ENCODE measurements at places on chromosomes 5 and 9.

DNA sequence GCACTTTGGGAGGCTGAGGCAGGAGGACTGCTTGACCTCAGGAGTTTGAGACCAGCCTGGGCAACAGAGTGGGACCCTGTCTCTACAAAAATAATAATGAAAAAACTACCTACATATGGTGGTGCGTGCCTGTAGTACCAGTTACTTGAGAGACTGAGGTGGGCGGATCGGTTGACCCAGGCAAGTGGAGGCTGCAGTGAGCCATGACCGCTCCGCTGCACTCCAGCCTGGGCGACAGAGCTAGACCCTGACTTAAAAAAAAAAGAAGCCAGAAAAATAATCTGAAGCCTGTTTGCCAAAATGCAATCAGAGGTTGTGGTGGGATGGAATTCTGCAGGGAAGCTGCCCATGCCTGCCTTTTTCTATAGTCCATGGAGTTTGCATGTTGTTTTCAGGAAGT, 50.4 kb upstream of the GGTA1 start:
- no peak for DNase-seq

DNA sequence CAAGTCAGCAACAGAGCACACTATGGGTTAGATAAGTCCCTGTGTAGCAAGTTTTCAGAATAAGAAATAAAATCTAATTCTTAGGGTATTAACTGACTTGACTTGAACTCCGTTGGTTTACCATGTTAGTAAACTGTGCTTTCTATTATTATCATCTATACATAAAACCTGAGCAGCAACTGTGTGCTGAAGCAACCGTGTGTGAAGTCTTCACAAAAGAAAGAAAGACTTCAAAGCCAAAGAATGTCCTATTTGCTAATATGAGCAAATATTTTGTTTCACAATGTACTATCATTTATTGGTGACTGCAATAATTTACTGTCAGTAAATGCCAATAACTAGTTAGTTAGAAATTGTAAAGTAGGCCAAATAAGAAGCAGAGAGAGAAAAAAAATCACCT, 32.7 kb downstream of the ERAP1 start:
- DNase-seq: no peak

- DNase-seq: no peak
These were observed 78.0 kb downstream of the SH3GL2 start for GRCh38 chr9:17656889-17657288.

GRCh38 chr9:100669968-100670367, 92.1 kb downstream of the CAVIN4 start:
- no peak for DNase-seq

DNA sequence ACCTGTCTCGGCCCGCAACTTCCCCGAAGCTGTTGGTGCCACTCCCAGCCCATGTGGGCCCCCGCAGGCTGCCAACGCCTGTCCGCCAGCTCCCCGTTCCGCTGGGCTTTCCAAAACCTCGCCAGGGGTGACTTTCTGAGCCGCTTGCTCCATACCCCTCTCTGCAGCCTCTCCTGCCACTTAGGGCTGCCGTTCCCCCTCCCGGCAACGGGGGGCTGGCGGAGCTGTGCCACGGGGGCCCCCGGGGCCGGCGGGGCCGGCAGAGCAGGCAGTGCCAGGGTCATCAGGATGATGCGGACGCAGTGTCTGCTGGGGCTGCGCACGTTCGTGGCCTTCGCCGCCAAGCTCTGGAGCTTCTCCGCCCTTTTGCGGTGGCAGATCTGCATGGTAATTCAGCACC, 40.8 kb downstream of the FCHO2 start:
- no peak for DNase-seq

DNA sequence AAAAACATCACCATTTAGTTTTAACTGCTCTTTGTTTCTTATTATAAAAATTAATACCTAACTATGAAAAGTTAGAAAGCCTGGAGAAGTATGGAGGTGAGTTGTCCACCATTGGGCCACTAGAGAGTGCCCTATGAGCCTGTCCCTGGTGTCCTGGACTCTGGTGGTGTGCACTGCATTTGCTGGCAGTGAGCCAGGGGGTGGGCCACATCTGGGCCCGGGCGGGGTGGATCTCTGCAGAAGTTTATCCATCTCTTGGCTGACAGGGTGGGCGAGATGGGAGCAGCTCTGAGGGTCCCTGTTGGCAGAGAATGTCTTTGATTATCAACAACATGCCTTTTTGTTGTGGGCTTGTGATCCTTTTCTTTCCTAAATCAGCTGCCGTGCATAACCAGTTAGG, 8.2 kb downstream of the TENT4A start:
- no peak for DNase-seq

DNA sequence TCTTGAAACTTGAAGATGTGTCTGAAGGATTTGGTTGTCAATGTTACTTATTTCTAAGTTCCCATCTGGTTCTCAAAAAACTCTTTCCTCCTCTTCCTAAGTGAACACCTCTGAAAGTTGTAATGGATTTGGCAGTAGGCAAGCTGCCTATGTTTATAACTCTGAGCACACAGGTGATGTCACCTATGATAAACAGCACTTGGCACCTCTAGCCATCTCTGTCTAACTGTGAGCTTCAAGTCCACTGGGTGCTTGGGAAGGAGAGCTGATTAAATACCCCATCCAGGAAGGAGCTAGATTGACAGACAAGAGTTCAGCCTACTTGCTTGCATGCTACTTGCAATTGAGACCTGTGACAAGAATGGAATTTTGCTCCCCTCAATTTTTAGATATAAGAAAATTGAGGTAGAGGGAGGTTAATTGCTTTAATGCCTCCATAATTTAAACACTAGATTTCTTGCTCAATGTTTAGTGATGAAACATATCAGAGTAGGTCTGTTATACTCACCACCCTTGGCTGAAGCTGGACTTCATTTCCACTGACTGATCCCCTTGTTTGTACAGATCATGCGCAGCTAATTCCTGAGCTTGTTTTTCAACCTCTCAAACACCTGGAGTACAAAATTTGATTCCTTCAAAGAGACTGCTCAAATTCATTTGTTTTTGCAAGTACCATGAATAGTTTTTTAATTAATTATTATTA, 49.9 kb downstream of the PDE4D start:
- no peak for DNase-seq

DNA sequence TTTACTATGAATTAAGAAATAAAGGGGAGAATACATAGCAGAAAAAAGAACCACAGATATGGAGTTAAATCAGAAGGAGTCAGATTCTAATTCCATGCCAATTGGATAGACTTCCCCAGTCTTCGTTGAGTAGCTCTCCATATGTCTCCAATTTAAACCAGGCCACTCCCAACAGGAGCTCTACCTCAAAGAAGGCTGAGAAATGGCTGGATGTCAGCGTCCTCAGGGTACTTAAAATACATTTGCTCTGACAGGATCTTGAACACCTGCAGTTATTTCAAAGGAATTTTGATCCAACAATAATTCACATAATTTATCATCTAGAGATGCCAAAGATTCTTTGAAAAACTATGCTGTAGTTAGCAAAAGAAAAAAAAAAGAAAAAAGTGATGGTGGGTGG, 133.9 kb upstream of the FBN2 start:
- DNase-seq: no peak

DNA sequence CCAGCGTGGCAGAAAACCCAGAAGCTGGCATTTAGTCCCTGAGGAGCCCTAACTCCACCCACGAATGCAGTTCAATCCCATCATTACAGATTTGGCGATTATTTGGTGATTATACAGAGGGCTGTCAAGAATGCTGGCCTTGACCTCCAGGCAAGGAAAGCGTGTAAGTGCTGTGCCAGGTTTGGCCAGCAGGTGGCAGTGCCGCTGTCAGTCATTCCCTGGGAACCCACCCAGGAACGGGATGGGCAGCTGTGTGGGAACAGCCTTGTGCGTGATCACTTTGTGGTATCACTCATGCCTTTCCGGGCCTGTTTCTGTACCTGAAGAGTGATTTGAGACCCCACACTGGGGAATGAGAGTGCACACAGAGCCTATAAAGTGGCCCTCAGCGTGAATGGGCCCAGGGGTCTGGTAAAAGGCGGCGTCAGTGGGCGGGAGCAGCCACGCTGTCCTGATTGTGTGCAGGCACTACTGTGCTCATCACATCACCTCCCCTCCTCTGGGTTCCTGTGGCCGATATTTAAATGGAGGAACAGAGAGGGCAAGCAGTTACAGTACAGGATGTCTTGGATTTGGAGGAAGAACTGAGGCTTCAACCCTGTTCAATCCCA, 215.6 kb downstream of the ROR2 start:
- peak; percentile 24 for DNase-seq

DNA sequence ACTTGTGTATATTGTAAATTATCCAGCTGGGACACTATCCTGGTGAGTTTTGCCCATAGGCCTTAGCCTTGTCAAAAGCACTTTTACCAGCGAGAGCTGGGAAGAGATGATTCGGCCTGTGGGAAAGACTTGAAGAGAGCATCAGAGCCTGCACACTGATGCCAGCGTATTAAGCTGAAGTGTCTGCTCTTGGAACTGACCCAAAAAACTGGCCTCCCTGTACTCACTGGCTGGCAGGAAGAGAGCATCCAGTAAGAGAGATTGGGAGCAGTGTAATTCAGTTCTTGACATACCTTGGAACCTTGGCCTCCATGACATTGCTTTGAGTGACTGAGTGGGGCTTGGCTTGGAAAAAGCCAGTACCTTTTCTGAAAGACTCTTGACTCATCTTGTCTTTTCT, 73.7 kb downstream of the ZNF462 start:
- no peak for DNase-seq

DNA sequence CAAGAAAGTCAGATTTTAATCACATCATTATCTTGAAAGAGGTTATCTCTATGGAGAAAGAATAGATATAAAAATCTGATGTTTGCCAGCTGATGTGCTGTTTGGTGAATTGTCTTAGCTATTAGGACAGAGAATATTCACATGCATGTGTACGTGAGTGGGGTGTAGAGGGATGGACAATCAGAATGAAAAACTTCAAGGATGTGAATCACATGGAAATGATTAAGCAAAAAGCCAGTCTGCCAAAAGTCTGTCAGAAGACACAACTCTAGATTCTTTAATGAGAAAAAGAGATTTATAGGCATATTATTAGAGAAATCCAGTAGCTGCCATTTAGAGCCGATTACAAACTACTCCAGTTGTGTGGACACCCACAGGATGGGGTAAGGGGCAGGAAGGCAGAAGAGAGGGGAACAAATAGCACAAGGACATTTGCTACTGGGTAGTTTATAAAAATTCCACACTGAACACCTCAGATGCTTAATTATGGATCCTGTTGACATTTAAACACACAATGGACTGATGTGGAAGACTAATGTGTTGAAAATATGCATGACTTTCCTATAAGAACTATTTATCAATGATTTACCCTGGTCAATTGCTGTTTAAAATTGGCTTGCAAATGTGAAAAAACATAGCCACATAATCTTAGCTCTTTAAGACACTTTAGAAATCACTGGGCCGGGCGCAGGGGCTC, 127.4 kb downstream of the PTTG1 start:
- no peak for DNase-seq

DNA sequence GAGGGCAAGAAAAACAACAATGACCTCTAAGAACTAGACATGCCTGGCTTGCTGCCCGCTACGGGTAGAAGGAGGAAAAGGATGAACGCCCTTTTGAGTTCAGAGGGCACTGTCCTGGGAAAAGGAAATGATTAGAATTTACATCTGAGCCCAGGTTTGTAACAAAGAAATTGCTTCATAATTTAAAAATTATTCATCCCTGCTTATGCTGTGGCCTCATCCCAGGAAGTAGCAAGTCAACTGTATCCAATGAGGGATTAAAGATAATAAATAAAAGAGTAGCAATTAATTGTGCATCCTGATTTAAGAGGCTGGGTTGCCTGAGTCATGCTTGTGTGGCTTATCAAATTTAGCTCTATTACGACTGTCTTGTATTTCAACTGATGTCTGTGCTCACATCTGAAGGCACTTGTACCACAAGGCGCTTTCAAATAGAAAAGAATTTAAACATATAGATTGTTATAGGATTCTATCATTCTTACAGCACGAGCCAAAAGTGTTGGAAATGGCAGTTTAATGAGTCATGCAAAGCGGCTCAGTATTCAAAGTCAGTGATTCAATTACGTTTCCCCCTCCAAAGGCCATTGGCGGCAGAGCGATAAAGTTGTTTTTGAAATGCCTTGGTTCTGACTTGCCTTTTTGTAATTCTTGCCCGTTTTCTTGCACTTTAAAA, 40.0 kb upstream of the DMRT1 start:
- no peak for DNase-seq

- no peak for DNase-seq
These were observed 246.2 kb downstream of the EFNA5 start for GRCh38 chr5:107424491-107424890.

DNA sequence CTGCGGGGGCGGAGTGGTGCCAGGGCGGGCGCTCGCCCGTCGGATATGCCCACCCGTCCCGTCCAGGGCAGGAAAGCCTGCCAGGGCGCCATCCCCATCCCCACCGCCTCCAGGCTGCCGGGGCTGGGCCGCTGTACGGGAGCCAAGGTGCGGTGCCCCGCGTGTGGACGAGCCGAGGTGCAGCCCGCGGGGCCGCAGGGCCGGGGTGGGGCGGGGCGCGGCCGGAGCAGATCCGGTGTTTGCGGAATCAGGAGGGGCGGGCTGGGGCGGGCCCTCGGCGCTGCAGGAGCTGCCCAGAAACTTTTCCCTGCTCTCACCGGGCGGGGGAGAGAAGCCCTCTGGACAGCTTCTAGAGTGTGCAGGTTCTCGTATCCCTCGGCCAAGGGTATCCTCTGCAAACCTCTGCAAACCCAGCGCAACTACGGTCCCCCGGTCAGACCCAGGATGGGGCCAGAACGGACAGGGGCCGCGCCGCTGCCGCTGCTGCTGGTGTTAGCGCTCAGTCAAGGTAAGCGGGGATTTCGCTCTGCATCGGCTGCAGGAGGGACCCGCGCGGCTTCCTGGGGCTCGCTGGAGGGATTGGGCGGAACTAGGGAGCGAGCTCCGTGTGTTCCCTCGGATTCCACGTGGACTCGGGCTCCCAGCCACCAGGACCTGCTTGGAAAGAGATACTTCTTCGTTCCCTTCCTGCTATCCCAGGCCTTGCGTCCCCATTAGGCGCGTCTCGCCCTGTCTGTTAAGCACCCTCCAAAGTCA, at the start of gene ITGA2:
Gene ITGA2 (plus strand): TSS at position 328 of the 756 bp plus-strand sequence. CDS start 117 bp downstream, at position 445.
- DNase-seq: peak; percentile 4

DNA sequence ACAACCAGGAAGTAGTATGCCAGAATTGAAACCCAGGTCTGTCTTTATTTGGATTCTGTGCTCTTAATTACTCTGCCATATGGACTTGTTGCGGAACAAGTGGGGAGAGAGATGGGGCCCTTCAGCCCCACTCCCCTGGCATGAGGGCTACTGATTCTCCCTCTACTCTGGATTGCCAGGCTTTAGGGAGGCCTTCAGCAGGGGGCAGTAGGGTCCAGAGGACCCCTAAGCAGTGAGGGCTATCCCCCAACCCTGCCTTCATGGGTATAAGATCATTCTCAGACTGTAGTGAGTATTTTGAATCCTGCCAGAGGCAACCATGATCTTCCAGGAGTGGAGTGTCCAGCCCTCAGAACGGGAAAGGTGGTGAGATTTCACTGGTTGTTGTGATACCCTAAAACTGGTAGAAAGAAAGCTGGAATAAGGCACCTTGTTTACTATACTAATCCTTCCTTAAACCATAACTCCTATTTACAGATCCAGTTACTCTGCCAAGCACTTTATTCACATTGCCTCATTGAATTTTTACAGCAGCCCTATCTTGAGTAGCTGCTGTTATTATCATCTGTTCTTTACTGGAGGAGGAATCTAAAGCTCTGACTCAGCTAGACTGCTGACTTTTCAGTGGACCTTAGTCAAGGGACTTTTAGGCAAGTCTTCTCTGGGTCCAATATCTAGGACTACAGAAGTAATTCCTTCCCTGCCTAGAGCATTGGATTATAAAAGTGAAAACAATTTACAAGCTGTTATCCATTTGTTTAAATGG, 31.3 kb upstream of the LARP1 start:
- no peak for DNase-seq
